ENCODE measurements at places on chromosomes 1 and 21.

DNA sequence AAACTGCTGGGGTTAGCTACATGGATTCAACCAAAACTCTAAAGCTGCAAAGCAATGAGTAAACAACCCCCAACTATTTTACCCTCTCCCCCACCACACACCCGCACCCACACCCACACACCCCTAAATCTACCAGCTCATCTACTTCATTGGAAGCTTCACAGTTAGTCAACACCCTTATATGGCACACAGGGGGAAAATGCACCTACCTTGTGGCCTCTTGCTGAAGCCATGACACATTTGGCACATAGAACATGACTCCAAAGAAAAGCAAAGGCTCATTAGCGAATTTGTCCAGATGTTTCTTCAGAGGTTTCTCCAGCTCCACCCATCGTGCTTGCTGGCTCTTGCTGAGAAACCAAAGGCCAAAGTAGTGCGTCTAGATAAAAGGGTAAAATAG is 99.8 kb downstream of the PTPN14 start:
- DNase-seq, result no peak

DNA sequence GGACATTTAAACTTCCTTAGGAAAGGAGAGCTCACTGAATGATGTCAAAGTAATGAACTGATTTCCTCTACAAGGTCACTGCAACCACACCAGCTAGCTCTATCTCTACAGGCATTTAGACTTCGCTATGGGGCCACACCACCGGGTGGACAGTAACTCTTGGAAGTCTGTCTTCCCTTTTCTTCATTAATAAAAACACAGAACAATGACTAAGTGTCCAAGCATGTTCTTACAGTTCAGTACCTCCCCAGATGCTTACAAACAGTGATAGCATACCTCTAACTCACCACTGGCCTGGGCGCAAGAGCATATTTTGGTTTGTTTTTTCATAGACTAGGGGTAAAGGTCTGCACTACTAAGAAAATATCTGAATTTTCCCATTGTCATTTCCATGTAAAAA is 54.6 kb downstream of the SIM2 start:
- DNase-seq, result no peak

GRCh38 chr1:234201600-234201999 is 171.7 kb upstream of the COA6 start:
- no peak for DNase-seq

DNA sequence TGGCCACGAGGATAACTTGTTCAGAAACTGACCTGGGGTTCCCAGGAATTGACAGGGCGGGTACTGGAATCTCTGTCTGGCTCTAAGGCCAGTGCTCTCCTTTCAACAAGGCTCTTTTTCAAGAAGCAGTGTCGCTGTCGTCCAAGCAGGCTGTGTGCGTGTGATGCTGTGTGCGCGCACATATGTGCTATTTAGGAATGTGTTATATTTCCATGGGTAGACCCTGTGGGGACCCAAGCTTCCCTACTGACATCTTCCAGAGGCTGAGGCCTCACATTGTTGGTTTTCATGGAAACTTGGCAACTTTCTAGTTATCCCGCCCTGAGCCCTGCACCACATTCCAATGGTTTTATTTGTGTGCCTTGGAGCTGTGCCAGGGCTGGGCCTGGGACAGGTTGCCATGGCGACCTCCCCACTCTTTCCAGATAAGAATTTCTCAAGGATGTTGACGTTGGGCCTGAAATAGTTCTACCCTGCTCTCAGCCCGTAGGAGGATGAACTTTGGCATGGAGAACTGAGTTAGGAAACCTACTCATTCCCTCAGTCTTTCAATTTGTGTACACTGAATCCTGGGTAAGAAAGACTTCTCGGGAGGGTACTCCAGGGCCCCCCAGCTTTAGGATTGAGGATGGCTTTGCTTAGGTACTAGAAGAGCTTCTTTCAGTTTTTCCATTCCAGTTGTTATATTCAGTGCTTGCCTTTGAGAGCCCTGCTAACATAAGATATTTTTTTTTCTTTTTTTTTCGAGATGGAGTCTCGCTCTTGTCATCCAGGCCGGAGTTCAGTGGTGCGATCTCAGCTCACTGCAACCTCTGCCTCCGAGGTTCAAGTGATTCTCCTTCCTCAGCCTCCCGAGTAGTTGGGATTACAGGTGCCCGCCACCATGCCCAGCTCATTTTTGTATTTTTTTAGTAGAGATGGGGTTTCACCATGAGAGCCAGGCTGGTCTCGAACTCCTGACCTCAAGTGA is 38.8 kb upstream of the SRSF10 start:
- no peak for DNase-seq

DNA sequence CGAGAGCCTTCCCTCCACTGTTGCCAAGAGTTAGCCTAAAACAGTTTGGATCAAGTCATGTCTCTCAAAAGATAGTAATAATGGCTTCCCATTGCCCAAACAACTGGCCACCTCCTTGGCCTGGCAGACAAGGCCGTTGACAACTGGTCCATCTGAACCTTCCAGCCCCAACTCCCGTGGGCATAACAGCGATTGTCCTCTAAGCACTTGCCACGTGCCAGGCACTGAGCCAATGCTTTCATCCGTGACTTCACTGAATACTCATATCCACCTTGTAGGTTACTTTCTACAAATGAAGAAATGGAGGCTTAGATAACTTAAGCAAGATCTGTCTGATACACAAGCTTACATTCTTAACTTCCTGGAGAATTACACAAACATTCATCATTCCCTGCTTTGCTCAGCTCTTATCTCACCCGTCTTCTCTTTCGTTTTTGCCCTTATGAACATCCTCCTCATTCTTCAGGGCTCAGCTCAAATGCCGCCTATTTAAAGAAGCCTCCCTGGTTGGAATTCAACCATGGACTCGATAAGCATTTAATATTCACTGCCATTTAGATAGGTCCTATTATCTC is 106.4 kb downstream of the KCND3 start:
- no peak for DNase-seq

DNA sequence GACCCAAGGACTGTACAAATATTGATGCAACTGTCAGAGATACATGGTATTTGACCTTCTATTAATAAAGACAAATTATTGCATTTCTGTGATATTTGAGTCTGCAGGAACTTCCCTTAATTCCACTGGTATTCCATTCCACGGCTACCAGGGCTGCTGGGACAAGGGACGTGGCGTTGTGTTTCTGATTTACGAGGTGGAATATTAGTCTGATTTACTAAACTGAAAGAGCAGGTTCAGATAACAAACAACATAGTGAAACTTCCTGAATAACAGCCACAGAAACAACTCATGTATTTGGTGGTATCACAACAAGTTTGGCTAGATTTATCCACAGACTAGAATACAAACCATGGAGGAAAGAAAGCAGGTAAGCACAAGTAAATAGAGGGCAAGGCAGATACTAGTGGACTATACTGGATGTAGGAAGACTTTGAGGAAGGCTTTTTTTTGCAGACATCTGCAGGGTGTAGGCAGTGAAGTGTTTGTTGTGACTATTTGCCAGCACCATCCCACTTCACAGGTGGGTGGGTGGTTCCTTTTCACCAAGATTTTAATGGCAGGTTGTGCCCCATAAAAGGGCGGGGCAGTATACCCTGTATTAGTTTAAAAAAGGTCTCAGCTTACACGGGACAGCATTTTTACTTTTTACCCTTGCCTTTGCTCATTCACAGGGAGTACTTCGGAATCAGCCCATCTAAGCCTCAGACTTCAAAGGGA is 100.4 kb downstream of the FGGY start:
- no peak for DNase-seq

DNA sequence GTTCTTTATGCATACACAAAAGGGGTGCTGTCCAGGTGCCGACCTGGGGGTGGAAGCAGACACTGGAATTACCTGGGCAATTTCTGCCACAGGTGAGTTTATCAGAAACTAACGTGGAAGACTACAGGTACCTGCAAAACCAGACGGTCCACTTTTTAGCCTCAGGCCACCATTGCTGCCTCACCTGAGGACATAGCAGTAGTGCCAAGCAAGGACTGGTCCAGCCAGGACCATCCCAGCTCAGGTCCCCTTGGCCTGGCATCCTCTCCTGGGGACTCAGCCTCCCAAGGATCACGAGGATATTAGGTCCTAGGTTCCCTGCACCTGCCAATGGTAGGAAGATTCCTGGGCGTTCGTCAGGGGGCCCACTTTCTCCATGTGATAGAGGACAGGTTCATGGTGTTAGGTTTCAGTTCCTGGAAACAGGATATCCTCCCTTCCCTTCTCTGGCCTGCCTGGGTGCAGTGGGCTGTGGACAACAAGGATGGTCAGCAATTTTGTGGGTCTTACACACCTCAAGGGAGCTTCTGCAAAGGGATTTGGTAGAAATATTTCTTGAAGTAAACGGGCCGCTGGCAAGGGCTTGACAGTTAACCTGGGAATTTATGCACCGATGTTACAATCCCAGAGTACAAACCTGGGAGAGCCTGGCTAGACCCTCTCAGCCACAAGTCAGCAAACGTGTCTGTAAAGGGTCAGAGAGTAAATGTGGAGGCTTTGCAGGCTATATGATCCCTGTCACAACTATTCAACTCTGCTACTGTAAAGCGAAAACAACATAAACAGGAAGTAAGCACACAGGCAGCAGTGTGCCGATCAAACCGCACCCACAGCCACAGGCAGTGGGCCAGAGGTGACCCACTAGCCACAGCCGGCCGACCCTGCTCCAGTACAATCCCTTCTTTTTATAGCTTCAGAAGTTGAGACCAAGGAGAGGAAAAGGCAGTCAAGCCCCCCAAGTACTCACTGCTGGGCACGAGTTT is 71.4 kb upstream of the RAB4A start:
- no peak for DNase-seq

DNA sequence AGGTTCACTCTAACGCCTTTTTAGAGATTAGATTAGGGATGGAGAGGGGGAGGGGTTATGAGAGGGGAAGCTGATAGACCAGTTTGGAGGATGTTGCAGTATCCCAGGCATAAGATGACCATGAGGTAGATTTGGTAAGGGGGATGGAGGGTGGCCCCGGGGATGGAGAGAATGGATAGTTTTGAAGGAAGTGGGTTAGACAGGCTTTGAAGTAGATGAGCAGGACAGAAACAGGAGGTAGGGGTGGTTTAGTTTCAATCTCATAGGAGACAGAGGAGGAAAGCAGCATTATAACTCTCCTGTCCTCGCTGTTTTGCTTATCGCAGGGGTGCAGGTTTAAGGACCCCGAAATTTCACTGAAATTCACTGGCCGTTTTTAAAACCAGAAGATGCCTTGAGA is 11.8 kb downstream of the UBIAD1 start:
- no peak for DNase-seq

GRCh38 chr1:199590708-199591107 is 436.8 kb upstream of the NR5A2 start:
- DNase-seq, result no peak

GRCh38 chr1:30684259-30684658 is 39.1 kb downstream of the MATN1 start:
- no peak for DNase-seq

DNA sequence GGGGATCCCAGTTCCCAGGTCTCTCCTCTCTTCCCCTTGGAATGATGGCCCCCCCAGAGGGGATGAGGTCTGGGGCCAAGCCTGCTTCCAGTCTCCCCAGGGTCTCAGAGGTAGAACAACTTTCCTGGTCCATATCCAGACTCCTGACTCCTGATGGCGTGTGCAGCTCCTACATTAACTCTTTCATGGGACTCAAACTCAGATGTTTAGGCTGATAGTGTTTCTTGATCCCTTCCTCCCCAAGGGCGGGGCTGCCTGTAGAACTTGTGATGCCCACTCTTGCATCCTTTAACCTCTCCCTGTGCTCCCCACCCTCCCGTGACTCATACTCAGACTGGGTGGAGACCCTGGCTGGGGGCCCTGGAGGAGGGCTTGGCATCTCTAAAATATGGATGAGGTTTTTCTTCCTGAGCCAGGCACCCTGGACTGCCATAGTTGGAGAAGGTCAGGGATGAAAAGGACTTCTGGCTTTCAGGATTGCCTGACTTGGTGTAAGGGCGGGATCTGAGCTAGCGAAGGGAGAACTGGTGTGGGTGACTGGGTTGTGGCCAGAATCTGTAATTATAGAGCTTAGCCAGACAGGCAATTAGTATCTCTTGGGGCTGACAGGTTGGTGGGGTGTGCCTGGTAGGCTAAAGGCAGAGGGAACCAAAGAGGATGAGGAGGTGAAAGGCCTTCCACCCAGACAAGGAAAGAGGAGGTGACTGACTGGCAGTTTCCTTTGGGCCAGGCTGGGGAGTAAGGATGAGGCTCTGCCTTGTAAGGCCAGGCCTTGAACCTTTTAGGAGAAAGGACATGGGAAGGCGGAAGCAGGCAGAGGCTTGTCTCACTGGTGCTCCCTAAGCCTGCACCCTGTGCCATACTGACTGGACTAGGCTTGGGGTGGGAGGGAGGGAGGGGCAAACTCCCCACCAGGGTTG is 1.5 kb downstream of the ATP8B2 start:
- peak; percentile 10 for DNase-seq

GRCh38 chr1:219149953-219150352 is 23.7 kb upstream of the LYPLAL1 start:
- DNase-seq, result no peak

DNA sequence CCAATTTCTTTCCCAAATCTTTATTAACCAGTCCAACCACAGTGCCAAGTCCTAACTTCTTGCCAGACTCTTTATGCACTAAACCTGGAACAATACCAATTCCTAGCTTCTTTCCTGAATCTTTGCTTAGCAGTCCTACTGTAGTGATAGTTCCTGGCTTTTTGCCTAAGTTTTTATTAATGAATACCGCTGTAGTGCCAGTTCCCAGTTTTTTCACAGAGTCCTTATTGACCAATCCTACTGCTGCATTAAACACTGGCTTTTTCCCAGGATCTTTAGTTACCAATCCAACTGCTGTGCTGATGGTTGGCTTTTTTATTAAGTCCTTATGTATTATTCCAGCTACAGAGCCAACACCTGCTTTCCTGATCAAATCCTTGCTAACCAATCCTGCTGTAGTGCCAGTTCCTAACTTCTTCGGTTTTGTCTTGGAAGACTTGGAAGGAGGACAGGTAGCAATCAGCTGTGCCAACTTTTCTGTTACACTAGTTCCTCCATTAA is 80.8 kb downstream of the ASH1L start:
- DNase-seq, result no peak

GRCh38 chr1:59506952-59507351 is 210.1 kb downstream of the FGGY start:
- DNase-seq, result no peak

DNA sequence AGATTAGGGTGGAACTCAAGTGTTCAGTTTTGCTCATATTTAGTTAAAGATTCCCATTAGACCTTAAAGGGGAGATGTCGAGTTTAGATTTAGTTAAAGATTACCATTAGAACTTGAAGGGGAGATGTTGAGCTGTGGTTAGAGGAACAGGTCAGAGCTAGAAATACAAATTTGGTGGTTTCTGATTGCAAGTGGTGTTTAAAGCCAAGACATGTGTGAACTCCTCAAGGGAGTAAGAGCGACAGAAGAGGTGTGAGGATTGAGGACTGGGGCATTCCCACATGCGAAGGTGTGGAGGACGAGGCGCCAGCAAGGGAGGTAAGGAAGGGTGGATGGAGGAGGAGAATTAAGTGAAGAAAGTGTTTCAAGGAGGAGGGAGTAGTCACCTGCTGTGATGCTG is 168.6 kb downstream of the IER5 start:
- DNase-seq, result no peak

GRCh38 chr1:98292994-98293393 is 368.5 kb upstream of the SNX7 start:
- DNase-seq, result no peak

Measured in COR-L47 (cell line).